ENCODE measurements at places on chromosomes 12 and 14.
A peak's percentile ranks its signal among the peaks of the same experiment; 100 is the strongest.

DNA sequence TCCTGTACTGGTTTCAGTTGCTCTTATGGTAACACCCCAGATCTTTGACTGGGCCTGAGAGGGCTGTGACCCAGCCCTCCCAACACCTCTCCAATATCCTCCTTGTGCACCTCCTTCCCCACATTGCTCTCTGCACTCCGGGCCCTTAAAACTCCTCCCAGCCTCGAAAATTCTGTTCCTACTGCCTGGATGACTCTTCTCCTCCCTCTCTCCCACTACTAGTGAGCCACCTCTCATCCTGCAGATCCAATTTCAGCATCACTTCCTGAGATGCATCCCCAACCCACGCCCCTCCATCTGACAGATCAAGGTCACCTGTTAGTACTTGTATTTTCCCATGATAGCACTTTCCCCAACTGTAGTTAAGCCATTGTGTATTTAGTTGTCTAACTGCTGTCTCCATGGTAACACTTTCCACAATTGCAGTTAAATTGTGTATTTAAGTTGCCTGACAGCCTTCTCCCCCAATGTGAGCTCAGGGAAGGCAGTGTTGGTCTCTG, 11.5 kb upstream of the NT5DC3 start:
- DNase-seq = peak; percentile 93

DNA sequence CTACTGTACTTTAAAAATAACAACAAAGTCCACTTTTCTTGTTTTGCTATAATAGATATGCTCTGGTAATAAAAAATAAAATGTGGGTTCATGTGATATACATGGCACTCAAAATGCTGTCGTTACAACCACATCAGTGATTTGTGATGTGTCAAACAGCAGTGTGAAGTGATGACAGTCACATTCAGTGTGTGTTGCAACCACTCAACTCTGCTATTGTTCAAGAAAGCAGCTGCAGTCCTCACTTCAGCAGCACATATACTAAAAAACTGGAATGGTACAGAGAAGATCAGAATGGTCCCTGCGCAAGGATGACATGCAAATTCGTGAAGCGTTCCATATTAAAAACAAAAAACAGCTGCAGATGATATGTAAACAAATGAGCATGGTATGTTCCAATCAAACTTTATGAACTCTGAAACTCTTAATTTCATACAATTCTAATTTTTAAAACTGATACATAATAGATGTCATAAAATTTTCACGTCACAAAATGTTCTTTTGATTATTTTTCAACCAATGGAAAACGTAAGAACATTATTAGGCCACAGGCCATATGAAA, 6.7 kb downstream of the TRMT5 start:
- DNase-seq = no peak

DNA sequence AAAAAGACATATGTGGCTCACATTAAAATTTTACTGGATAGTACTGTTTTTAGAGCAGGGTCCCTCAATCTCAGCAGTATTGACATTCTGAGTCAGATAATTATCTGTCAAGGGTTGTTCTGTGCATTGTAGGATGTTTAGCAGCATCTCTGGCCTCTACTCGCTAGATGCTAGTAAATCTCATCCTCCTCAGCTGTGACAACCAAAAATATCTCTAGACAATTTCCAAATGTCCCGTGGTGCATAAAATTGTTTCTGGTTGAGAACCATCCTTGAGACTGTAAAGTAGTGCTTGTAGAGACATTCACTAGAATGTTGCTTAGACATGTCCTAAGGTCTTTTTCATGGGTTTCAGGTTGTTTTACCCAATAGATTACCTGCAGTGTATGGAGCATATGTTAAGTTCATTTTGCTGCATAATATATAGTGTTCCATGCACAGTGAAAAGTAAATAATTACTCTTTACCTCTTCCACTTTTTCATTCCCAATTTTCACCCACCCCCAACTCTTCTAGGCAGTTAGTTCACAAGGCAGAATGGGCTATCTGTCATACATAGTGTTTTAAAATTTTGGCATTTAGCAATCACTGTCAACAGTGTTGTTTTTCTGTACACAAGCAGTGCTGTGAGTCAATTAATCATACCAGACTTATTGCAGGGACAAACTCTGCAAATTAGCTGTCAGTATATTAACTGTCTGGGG, 200.2 kb upstream of the SLC38A2 start:
- DNase-seq = no peak

DNA sequence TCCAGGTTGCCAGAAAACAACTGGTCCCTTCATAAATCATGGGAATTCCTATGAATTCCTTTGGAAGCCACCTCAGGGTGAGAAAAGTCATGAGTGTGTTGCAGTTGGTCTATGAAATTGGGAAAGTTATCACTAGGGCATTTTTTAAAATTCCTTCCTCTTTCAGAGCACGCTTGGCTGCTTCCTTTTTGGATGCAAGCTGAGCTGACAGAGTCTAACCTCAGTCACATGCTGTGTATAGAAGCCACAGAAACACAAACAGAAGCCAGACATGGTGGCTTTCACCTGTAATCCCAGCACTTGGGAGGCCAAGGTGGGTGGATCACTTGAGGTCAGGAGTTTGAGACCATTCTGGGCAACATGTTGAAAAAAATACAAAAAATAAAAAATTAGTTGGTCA, 21.7 kb upstream of the HELB start:
- no peak for DNase-seq

DNA sequence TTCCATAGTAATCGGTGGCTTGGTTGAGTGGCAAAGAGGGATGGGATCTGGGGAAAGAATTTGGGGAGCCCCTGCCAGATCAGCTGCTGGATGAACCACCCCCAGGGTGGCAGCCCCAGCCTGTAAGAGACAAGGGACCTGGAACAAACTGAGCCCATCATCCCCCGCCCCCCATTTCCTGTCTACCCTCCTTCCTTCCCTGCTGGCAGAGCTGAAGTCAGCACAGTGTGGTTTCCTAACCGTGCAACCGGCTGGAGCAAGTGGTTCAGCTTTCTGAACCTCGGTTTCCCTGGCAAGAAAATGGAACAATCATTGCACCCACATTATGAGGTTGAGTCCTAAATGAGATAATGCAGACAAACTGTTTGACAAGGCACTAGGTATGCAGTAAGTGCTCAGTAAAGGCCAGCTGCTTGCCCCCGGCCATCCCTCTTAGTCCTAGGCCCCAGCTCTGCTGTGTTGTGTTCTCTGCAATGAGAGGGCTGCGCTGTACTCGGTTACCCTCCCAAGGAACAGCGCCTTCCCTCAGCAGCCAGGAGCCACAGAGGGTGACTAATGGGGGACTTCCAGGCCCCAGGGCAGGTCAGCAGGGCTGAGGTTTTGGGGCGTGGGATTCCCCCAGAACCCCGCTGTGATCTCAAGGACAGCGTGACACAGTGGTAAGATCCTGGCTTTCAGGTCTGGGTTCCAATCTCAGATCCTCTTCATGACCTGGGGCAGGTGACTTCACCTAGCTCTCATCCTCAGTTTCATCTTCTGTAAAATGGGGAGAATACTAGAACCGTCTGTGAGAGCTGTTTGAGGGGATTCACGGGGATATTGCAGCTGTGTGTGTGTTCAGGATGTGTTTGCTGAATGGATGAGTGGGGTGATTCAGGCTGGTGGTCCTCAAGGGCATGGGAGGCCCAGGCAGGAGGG, 16.5 kb downstream of the SELPLG start:
- DNase-seq = no peak

- no peak for DNase-seq
Observed at GRCh38 chr12:52061470-52062166, 8.2 kb upstream of the ATG101 start.

DNA sequence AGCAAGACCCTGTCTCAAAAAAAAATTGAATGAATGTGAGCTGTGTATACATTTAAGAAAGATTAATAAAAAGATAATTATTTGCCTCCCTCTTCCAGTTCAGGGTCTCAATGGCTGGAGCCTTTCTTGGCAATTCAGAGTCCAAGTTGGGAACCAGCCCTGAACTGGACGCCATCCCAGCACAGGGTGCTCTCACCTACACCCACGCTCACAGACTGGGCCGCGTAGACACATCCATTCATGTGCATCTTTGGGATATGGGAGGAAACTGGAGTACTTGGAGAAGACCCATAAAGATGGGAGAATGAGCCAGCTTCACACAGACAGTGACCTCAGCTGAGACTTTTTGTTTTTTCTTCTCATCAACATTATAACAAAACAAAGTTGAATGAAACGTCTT, 6.5 kb downstream of the MAPK1IP1L start:
- no peak for DNase-seq

- no peak for DNase-seq
Observed at GRCh38 chr12:47376927-47377326, 297.2 kb upstream of the AMIGO2 start.

GRCh38 chr12:6266541-6266966, 43.9 kb upstream of the PLEKHG6 start:
- DNase-seq = no peak

DNA sequence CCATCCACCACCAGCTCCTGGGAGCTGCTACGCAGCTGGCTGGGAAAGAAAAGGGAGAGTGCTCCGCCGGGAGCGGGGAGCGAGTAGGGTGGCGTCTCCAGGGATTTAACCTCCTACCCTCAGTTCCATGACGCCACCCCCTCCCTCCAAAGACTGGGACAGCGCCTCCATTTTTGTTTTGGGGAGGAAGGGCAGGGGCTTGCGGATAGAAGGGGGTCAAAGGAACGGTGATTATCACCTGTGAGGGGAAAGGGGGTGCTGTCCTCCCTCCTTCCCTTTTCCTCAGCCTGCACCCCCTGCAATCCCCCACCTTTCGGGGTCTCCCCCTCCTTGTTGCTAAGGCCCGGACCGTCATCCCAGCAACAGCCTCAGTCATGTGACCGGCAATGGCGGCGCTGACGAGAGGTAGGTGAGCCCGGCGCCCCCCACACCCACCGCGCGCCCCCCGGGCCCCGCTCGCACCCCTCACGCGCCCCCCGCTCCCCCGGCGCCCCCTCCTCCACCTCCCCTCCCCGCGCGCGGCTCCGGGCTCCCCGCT, at the start of gene DTX3:
TSS of gene DTX3 (plus strand) at position 371 of the 538 bp plus-strand sequence. CDS start 1,694 bp downstream, outside the sequence.
- DNase-seq = peak; percentile 73

GRCh38 chr12:121241156-121241970, 31.4 kb downstream of the P2RX4 start:
- no peak for DNase-seq

GRCh38 chr12:10364815-10365622, 24.8 kb downstream of the KLRK1 start:
- peak; percentile 72 for DNase-seq

- peak; percentile 38 for DNase-seq
Observed at GRCh38 chr12:47744005-47744651, 14.6 kb downstream of the RAPGEF3 start.

GRCh38 chr12:27524494-27524835, 459 bp downstream of the PPFIBP1 start:
- DNase-seq = no peak

DNA sequence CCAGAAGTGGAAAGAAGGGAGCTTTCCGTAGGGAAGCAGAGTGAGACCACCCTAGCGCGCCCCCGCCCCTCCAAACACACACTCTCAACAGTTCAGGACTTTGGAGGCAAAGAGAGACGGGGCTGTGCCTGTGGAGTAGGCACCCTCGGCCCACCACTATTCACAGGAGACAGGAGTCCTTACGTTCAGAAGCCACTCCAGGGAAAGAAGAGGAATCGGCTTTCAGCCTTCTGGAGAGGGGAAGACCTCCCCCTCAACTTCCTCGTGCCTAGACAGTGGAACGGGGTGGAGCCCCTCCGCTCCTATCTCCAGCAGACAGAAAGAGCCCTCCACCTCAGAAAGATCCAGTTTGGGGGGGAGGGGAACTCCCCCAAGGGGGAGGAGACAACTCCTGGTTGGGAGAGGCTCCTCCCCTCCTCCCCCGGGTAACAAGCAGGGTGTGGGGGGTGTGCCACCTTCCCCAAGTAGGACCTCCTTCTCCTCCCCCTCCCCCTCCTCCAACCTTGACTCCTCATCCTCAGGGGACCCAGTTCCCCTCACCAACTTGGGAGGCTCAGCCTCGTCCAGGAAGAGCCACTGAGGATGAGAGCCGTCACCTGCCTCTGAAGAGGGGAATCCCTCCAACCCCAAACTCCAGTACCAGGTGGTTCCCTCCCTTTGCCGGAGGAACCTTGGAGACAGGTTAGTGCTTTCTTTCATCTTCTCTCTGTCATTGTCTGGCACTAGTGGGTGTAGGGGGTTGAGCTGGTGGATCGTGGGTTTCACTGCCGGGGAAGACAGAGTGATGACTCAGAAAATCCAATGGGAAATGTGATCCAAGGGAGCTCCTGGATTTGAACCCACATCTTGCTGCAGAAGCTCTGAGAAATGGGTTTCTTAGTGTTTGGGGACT, 883 bp downstream of the FOXJ2 start:
- DNase-seq = peak; percentile 62

- no peak for DNase-seq
Observed at GRCh38 chr12:87163122-87163521, 866.1 kb downstream of the C12orf50 start.

- no peak for DNase-seq
Observed at GRCh38 chr14:93977790-93978581, 1.6 kb upstream of the ASB2 start.

GRCh38 chr14:28758885-28759652, 7.5 kb upstream of the FOXG1 start:
- DNase-seq = no peak

GRCh38 chr12:101819467-101819866, 11.3 kb downstream of the GNPTAB start:
- no peak for DNase-seq

DNA sequence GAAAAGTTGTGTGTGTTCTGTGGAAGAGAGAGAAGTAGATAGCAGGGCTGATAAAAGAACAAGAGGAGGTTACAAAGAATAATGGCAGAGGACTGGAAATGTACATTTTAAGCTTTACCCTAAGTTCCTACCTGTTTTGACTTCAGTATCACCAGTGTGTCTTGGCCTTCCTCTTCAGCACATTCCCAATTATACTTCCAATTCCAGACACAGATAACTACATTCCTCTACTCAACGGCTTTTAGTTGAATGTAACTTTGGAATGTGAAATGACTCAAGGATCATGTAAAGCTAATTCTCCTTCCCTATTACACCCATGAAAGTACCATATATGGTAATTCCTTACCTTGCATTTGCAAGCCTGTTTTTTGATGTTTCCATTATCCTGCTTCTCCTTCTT, 5.0 kb downstream of the MGST1 start:
- no peak for DNase-seq

DNA sequence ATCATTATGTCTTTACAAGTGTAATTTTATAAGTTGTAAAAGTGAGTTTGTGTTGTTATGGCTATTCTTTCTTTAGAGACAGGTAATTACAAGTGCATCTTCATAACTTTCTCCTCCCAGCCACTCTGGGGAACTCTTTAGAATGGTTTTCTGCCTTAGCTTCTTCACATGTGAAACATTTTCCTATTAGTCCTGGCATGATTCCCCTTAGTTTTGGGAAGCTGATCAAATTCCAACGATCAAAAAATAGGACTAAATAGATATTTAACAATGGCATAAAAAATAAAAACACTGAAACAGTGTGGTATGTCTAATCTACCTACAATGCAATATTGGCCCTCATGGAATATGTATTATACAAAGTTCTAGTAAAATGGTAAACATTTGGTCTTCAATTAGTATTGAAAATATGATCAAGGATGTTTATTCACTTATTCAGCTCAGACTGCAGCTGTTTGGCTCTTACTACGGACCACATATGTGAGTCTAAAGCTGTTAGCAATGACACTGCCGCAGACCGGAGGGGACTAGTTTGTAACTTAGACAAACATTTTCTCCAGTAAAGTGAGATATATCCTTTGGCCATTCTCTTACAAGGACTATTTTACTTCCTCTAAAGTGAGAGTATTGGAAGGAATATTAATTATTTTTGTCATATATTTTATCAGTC, 890.8 kb upstream of the USP15 start:
- DNase-seq = no peak

Data from NCI-H1436 (cell line).